Stimulated activated CD4-positive, alpha-beta T cell treated with anti-CD3 and anti-CD28 coated beads, TNF-alpha, amount 100 ng/mL, for 1 hour (primary cell): ENCODE measurements at places on chromosomes 6 and 20.

DNA sequence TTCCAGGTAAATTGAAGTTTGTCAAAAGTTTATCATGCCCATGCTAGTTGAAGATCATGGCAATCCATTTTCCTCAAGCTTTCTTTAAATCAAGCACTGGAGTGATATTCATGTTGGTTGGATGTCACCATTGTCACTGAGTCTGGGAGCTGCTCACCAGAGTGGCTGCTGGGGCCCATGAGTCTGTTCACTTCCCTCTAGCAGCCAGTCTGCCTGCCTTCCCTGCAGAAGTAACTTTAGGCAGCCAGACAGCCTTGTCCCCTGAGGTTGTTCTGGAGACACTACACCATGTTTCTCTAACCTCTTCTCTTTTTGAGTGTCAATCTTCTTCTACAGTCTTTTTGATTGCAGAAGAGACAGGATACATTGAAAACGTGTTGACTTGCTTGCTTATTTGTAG, 5.5 kb downstream of the SIRT5 start:
- no peak for DNase-seq

GRCh38 chr6:30091577-30092381, 16.2 kb upstream of the RNF39 start:
- no peak for DNase-seq

DNA sequence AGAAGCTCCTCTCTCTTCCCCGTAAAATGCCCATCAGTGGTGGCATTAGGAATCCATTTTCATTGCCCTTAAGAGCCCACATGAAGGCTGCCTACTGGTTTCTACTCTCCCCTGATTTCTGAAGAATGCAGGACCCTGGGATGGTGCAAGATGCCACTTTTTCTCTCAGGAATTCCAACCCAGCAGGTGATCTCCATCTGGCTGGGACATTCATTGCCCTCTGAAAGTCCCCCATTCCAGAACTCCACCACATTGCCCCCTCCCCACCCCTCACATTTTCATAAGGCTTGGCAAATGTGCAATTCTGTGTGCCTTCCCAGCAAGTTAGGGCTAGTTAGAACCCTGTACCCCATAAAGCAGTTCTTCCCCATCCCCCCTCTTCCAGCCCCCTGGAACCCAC, 88.0 kb downstream of the BANF2 start:
- no peak for DNase-seq

DNA sequence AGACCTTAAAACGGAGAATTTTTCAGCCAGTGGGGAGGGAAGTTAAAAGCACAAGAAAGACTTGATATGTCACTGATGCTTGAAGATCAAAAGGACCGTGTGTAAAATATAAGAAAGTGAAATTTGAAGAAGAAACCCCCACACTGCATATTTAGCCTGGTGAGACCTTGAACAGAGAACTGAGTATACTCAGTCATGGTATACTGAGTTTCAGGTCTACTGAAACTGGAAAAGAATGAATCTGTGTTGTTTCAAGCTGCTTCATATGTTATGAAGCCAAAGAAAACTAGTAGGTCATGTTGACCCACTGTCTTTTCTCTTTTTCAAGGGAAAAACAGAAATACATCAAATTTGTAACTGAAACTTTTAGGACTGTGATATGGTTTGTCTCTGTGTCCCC, 443.8 kb upstream of the GJE1 start:
- DNase-seq: no peak

DNA sequence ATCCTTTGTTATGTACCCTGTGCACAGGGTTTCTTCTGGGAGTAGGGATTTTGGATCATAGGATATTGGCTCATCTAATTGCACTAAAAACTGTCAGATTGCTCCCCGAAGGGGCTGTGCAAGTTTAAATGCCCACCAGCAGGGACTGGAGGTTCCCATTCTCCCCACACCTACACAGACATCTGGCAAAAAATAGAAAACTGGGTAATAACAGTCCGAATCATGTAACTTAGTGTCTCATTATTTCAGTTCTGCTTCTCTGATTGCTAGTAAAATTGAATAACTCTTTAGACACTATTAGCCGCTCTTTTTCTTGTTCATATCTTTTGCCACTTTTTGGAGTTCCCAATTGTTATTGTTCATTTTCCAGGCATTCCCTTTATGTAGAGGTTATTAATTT, 5.3 kb downstream of the PSMF1 start:
- DNase-seq: no peak

GRCh38 chr6:29941916-29942274, 437 bp upstream of the HLA-A start:
- DNase-seq: no peak
